ENCODE measurements at places on chromosomes 6 and 20.

- DNase-seq = no peak
Observed at GRCh38 chr20:63835021-63835858, 4.2 kb upstream of the ZBTB46 start.

- no peak for DNase-seq
Observed at GRCh38 chr6:153058909-153059308, 56.4 kb upstream of the MTRF1L start.

- DNase-seq = no peak
Observed at GRCh38 chr20:21323640-21324039, 20.5 kb downstream of the XRN2 start.

DNA sequence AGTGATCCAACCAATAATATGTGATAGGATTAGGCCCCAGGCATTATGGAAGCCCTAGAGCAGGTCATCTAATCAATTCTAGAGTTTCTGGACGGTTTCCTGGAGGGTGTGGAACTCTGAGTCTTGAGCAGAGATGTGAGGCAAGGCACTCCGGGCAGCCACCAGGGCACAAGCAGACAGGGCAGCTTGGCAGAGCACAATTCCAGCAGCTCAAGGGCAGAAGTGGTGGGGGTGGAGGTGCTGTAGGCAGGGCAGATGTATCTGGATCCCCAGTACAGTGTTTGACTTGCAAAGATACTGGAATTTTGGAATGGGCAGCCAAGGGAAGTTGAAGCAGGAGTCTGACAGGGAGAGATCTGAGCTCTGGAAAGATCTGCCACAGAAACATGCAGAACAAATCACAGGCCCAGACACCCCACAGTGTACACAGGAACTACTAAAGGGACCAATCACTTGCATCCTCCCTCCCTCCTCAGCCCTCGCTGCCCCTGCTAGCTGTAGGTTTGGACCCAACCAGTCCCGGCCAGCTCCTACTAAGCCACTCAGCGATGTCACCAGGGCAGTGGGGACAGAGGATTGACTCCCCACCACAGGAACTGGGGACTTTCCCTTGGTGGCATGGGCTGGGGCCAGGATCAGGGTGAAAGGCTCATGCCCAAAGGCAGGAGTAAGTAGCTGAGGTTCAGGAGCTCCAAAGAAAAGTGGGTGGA is 47.0 kb downstream of the TFEB start:
- no peak for DNase-seq

DNA sequence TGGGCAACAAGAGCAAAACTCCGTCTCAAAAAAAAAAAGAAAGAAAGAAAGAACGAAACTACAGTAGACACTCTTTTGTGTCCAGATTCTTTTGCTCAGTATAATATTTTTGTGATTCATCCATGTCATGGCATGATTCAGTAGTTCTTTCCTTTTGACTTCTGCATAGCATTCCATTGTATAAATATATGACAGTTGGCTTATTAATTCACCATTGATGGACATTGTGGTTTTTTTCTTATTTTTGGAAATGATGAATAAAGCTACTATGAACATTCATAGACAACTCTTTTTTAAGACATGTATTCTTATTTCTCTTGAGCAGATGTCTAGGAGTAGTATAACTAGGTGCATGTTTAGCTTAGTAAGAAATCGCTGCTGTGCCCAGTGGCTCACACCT is 10.3 kb upstream of the IER3 start:
- no peak for DNase-seq

DNA sequence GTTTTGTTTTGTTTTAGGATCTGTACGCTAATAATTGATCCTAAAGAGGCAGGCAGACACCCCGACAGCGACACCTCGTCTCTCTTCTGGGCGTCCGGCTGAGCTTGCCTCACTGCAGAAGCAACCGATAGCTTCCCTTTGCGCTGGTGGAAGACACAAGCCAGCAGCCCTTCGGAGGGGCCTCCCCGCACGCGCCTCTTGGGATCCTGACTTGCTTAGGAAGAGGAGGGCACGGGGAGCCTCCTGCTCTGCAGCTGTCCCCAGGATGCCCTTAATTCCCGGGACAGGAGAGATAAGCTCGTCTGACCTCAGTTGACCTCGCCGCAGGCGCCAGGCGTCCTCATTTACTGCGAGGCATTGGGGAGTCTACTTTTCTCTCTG is 94.0 kb downstream of the CD83 start:
- DNase-seq = no peak

GRCh38 chr6:40791004-40791403 is 203.8 kb upstream of the LRFN2 start:
- DNase-seq = no peak

GRCh38 chr20:59004763-59005522 is 2.1 kb downstream of the CTSZ start:
- no peak for DNase-seq
